ENCODE measurements at places on chromosomes 11 and 22. TPM values are rescaled to one million over a fixed set of nuclear protein-coding genes. Genes with fewer than 3 reads are reported as not detected.

DNA sequence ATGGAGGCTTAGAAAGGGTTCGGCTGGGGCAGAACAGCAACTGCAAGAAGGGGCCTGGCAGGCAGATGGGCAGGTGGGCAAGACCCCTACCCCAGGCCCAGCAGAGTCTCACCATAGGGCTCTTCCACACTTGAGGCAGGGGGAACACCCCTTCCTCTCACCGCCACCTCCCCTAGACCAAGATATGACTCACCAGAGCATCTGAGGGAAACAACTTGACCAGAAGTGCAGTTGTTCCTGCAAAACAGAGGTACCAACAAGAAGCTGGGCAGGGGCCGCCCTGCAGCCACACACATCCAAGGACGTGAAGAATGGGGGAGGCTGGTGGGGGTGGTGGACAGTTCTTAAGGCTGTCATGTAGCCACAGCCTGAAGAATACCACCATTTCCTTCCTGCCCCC is 10.9 kb downstream of the TMPRSS5 start:
- no peaks in the 10 kb centered on the region for H3K4me1 ChIP-seq
- H3K27ac ChIP-seq = no peak overlapping the region
- H3K36me3 ChIP-seq = no peaks in the 10 kb centered on the region
- no peaks in the 10 kb centered on the region for H3K27me3 ChIP-seq
- DNase-seq = no peak

DNA sequence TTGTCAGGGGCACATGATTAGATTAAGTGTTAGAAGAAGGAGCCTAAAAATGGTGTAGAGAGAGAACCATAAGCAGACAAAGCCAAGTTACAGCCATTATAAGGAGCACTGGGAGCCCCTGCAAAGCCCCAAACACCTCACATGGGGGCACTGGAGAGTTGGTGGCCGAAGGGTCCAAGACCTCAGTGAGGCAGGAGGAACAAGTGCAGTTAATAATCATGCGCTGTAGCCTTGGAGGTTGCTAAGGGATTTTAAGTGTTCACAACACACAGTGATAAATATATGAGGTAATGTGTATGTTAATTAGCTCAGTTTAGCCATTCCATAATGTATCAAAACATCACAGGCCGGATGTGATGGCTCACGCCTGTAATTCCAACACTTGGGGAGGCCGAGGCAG is 54.4 kb upstream of the JAM3 start:
- no peaks in the 10 kb centered on the region for H3K36me3 ChIP-seq
- DNase-seq = no peak
- H3K4me3 ChIP-seq = no peak overlapping the region
- peaks cover 23% of the 10 kb centered on the region for H3K27me3 ChIP-seq
- no peaks in the 10 kb centered on the region for H3K4me1 ChIP-seq

GRCh38 chr22:20740222-20740951 is 33.5 kb upstream of the SERPIND1 start:
- no peaks in the 10 kb centered on the region for H3K27me3 ChIP-seq
- H3K4me3 ChIP-seq = no peak overlapping the region
- no peak overlapping the region for H3K27ac ChIP-seq
- no peak for DNase-seq
- H3K36me3 ChIP-seq = peaks cover 19% of the 10 kb centered on the region

GRCh38 chr11:84812471-84812969 is 814.6 kb downstream of the DLG2 start:
- no peak overlapping the region for H3K4me3 ChIP-seq
- no peaks in the 10 kb centered on the region for H3K4me1 ChIP-seq
- no peaks in the 10 kb centered on the region for H3K36me3 ChIP-seq
- DNase-seq = no peak

DNA sequence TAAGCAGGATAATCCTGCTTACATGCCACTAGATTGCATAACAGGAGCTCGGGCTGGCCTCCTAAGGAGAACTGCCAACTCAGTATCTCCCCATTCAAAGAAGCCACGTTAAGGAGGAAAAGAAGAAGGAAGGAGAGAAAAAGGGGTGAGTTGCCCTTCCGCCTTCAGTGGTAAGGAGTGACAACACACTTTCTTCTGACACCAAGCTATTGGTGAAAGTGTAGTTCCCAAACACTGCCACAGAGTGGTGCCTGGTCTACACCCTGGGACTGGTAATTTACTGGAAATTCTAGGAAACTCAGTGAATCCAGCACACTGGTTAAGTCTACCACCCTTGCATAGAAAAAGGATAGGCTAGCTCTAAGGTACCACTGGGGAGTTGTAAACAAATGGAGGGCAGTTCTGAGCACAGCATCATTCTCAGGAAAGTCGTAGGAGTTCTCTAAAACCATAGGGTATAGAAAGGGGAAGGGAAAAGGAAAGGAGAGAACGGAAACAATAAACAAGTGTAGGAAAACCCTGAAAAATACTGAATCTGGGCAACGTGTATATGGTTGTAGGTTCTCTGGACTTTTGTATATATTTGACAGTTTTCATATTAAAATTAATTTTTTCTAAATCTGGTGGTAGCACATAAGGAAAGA is 58.2 kb downstream of the RRAS2 start:
- H3K27me3 ChIP-seq = no peaks in the 10 kb centered on the region
- no peak overlapping the region for H3K27ac ChIP-seq
- H3K4me3 ChIP-seq = no peak overlapping the region
- H3K4me1 ChIP-seq = peaks cover 2% of the 10 kb centered on the region
- no peaks in the 10 kb centered on the region for H3K36me3 ChIP-seq

- no peaks in the 10 kb centered on the region for H3K27me3 ChIP-seq
- no peak overlapping the region for H3K27ac ChIP-seq
- H3K36me3 ChIP-seq = no peaks in the 10 kb centered on the region
These were observed 664.5 kb downstream of the KCNA4 start for GRCh38 chr11:29352273-29352795.

DNA sequence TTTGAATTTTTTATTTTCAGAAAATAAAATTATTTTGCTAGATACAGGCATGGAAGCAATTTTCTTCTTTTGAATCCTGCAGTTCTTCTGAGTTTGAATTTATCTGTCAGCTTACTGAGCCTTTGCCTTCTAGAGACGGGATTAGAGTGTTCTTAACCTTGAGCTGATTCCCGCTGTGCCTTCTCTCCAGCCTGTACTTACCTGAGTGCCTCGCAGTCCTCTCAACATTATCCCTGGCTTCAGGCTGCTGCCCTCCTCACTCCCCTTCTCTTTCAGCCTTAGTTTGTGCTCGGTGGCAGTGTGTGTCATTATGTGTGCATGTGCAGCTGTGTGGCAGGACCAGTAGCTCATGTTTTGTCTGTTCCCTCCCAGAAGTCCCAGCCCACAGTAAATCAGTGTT is 24.3 kb downstream of the OSBP2 start:
- no peak for DNase-seq
- H3K4me1 ChIP-seq = peaks cover 8% of the 10 kb centered on the region
- H3K27me3 ChIP-seq = no peaks in the 10 kb centered on the region
- no peak overlapping the region for H3K4me3 ChIP-seq
- H3K27ac ChIP-seq = no peak overlapping the region

DNA sequence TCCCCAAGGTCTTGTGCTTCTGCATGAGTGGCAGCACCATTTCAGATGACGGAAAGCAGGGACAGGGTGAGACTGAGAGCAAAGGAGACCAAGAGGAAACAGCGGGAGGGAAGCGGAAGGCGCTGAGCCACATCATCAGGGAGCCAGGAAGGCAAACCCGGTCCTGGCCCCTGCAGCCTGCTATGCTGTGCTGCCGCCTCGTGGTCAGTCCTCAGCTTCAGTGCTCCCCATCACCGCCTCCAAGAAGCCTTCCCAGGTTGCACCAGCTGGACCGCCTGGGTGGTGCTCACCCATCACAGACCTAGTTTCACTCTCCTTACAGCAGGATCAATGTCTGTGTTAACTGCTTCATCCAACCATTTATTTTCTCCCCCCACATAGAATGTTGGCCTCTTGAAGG is 73.0 kb upstream of the PHF21B start:
- no peaks in the 10 kb centered on the region for H3K36me3 ChIP-seq
- H3K27ac ChIP-seq = no peak overlapping the region
- peak; percentile 45 for DNase-seq

DNA sequence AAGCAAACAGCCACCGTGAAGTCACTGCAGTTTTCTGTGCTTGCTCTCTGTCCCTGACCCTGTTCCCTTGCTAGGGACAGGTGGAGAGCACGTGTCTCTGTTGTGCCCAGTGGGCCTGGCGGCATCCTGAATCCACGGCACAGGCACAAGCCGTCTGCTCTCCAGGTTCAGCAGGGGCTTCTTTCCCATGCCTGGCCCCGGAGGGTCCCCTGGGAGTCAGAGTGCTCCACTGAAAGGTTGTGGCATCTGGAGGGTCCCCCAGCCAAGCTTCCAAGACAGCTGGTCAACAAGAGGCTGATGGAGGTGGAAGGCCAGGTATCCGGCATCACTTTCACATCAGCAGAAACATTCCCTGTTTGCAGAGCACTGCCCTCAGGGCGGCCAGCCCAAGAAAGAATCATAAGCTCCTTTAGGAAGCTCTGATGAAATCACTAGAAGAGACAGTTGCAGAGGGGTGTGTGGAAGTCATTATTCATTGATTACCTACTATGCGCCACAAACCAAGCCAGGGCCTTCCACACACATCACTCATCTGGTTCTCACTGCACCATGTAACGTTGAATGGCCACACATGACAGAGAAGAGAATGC is 346.4 kb upstream of the B3GAT1 start:
- H3K4me3 ChIP-seq = no peak overlapping the region
- H3K4me1 ChIP-seq = no peaks in the 10 kb centered on the region
- peaks cover 3% of the 10 kb centered on the region for H3K27me3 ChIP-seq
- H3K27ac ChIP-seq = no peak overlapping the region
- H3K36me3 ChIP-seq = no peaks in the 10 kb centered on the region
- DNase-seq = no peak

GRCh38 chr22:26546282-26546681 is 34.0 kb upstream of the TFIP11 start:
- H3K4me3 ChIP-seq = no peak overlapping the region
- no peaks in the 10 kb centered on the region for H3K27me3 ChIP-seq
- no peak overlapping the region for H3K27ac ChIP-seq

NCAM1 gene
- total RNA-seq = not detected

SEC14L6 gene
- total RNA-seq = 0.17 TPM

ACR gene
- not detected for total RNA-seq
